ENCODE measurements at places on chromosomes 5 and 9.

DNA sequence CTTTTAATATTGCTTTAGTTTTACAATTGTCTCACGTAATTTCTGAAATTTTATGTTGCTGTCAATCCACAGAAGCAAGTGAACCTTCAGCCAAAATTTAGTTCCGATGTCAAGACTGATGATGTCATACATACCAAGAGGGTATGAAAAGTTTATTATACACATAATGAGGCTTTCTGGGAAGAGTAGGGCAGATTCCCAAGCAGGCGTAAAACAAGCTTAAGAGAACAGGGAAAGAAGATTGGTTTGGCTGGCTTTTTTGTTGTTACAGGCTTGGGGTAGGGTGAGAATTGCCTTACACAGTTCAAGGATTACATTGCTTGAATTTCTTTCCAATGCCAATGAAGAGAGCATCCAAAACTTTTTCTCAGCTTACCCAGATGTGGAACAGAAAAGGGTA, 1962.9 kb upstream of the CDH6 start:
- DNase-seq: no peak

- no peak for DNase-seq
Measured at GRCh38 chr9:136140966-136141365, 22.3 kb upstream of the TMEM250 start.

DNA sequence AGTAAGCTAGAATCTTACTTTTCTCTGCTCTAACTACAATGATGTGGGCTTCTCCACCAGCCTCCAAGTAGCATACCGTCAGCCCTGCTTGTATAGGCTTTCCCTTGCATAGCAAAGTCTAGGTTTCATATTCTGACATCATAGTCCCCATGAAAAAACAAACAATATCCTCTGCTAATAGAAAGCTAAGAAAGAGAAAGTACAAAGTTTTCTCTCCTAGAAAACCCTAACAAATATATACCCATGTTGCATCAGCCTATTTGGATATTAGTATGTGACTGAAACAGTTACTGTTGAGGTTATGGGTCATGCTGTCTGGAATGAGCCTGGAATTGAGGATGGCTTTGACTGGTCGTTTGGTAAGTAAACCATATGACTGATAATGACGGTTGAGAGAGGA, 1696.0 kb downstream of the MAT2B start:
- no peak for DNase-seq

GRCh38 chr9:75105019-75105540, 16.8 kb downstream of the OSTF1 start:
- no peak for DNase-seq

- no peak for DNase-seq
Measured at GRCh38 chr9:18319918-18320445, 154.0 kb upstream of the ADAMTSL1 start.

DNA sequence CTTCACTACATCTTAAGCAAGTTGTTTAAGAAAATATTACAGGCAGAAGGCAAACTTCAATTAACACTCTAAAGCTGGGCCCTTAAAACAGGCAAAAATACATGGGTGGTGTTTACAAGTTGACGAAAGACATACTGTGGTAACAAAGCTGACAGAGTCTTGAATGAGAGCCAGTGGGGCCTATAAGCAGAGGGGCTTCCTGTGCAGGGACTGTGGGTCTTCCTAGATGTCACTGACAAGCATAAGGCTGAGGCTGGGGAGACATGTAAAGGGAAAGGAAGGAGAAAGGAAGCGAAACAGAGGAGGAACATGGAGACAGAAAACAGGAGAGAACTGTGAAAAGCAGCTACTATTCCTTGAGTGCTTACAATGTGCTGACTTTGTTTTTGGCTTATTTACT, 308.0 kb upstream of the RPS23 start:
- no peak for DNase-seq

GRCh38 chr9:20526500-20527319, 95.6 kb downstream of the MLLT3 start:
- peak; percentile 7 for DNase-seq

DNA sequence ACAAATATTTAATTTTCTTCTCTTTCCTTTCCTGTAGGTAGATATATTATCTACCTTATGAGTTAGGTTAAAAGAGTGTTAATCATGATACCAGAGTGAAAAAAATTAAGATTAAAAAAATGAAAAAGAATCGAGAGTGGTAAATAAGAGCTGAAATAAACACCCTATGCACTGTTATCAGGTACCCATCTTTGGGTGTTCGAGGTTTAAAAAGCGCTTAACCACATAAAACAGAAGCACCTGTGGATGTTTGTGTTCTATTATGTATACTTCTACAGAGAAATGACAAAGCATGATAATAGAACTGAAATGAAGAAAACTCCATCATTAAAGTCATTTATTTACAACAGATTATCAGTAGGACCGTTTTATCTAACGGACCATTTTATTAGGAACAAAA, 25.7 kb upstream of the GCNT4 start:
- no peak for DNase-seq

DNA sequence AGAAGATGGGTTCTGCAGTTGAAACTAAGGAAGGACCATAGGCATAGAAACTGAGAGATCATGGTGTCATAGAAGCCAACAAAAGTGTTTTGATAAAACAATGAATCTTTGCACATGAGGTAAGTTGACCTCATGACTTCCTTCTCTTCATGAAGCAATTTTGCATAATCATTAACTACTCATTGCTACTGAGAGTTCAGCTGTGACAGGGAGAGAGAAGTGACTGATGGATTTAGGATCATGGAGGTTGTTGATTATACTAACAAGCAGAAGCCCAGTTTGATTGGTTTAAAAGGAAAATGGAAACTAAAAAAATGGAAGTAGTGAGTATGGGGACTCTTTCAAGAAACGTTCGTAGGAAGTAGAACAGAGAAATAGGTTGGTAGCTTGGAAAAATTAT, 51.2 kb downstream of the PARP8 start:
- DNase-seq: no peak

- DNase-seq: no peak
Measured at GRCh38 chr5:120091376-120091948, 372.6 kb upstream of the PRR16 start.

DNA sequence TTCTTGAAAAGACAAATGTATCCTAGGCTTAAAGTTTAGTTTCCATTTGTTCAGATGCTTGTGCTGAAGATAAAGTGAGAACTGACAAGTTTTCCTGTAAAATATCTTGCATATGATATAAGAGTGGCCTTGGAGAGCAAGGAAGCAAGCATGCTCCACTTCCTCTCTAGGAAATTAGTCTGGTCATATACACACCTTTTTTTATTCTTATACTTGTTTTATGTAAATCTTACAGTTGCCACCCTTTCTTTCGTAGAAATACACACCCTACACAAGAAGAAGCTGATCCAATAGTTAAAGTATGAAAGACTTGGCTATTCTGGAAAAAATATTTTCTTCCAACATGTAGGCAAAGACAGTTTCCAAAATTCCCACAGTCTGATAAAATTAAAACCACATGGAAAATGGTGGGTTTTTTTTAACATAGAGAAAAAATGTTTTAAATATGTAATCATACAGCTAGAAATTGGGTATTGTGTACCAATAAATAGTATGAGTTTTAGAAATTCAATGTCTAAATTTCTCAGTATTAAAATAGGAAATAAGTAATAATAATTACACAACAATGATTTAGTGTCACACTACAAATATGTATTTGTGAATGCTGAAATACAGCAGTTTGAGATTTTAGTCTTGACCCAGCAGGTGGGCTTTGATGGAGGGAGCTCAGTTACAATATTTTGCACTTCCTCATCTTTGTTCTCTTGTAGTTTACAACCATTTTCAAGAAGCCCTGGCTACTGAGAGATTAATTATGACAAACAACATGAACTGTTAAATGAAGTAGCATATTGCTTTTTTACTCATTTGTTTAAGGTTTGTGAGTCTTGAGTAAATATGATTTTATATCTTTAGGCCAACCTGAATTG, 185.7 kb upstream of the GNA14 start:
- DNase-seq: no peak

GRCh38 chr9:20048985-20049384, 260.1 kb upstream of the SLC24A2 start:
- no peak for DNase-seq

DNA sequence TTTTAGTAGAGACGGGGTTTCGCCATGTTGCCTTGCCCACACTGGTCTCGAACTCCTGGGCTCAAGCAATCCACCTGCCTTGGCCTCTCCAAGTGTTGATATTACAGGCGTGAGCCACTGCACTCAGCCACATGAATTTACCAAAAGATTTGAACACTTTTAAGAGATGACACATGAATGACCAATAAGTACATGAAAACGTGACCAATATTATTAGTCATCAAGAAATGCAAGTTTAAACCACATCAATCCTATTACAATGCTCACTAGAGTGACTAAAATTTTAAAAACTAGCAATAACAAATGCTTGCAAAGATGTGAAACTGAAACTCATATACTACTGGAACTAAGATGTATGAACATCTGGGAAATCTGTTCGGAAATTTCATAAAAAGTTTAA, 54.3 kb downstream of the NR6A1 start:
- DNase-seq: peak; percentile 81

DNA sequence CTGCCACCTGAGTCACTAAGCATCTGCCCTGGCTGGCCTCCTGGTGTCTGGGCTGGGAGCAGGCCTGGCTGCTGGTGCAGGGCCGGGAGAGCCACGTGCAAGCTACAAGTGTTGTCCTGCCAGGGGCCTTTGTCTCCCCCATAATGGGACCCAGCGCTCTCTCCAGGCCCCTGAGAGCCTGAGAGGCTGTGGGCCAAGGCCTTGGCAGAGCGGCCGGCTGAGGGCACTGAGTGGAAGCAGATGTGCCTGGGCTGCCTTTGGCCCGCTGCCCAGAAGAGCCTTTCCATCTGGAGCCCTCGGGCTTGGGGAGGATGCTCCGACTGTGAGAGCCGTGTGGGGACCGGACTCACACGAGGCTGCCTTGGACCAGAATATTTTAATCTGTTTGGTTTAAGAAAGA, 185.5 kb downstream of the RGS3 start:
- DNase-seq: no peak

DNA sequence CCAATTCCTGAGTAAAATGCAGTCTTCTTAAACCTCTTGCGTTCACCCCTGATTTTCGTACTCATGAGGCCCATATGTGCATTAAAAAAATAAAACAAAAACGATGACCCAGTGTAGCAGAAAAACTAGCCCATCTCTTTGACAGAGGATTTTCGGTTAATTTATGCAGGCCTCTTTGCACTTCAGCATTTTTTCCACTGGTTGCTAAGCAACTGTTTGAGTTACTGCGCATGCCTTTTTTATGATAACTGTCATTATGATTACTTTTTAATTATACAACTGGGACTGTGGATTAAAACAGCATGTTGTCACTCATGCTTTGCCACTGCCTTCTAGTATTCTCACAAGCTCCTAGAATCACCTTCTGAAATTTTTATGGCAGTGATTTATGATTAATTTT, 165.0 kb downstream of the SMARCA2 start:
- DNase-seq: no peak

DNA sequence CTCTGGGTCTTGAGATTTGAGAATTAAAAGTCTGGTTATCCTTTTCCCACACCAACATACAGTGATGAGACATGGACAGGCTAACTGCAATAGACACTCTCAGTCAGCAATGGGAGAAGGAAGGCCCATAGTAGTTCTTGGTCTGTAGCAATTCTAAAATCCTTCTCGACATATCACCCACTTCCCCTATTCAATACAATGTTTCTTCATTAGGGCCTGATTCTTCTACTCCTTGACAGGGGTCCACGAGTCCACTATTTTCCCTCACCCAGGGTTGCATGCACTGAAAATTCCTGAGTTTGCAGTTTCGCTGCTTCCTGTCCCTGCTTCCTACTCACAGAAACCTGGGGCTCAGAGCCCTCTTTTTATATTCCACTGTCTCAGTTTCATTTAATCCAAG, 402.8 kb downstream of the MAT2B start:
- no peak for DNase-seq

DNA sequence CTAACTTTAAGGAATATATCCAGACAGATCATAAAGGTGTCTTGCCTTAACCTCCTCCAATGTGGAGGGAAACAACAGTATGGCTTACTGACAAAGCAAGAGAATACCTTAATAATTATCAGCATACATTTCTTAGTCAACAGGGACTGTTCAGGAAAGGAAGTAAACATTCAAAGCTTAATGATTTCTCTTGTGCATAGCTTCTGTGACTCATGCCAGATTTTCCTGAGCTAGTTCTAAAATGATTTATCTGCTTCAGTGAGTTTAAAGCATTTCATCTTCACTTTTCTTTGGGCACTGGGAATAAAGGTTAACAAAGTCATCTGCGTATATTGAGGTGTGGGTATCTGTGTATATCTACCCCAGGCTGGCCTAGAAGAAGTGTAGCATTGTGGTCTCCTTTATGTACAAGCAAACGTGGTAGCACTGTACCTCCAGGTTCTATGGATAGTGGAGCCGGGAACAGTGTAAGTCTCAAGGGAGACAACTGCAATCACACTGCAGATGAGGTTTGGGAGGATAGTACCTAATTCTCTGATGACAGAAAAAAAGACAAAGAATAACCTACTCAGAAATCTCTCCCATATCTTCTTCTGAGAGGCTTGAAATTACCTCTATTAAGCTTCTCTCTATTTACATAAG, 284.1 kb downstream of the HCN1 start:
- no peak for DNase-seq

DNA sequence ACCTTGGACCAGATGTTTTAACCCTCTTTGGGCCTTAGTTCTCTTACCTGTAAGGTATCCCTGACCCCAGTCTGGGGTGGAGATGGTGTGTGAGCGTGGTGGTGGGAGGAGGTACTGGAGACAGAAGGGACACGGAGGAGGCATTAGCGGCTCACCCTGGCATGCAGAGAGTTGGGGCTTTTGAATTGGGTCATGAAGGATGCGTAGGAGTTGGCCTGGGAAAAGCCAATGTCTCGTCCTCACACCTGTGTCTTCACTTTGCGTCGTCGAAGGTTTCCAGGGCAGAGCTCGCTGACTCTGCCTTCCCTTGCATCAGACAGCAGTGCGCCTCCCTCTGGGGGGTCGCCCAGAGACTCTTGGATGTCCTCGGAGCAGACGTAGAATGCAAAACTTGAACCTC, 11.2 kb downstream of the RXRA start:
- no peak for DNase-seq

DNA sequence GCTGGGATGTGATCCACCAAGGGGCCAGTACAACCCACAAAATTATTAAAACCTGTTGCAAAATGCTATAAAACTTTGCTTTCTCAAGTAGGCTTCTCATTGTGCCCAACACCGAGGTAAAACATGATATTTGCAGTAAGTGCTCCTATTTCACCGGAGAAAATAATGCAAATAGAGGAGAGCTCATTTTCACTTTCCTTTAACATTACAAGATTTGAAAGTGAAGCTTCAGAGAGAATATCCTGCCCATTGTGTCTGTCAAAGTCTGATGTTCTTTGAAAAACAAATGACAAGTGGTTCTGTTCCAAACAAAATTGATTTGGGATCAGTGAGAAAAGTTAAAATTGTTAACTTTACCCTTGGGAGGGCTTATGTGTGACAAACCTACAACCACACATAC, 287.1 kb downstream of the KCNN2 start:
- DNase-seq: no peak

DNA sequence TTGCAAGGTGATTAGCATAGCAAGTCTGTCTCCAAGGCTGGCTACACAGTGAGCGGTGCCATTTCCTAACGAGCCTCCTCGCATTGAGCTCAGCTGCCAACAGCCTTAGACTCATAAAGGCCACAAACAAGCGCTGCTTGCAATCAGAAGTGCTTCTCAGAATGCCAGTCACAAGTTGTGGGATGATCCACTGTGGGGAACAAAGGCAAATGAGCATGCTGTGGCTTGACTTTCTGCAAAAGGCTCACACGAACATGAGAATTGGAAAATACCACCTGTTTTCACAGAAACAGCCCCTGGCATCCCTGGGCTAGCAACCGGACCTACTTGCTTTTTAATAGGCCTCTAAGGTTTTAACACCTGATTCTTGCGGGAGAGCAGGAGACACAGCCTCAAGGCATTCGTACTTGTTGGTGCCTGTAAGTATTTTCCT, 215.5 kb downstream of the FANCC start:
- DNase-seq: no peak
